Midbrain (tissue), 1 donor: ENCODE measurements at places on chromosomes 3 and 15.

- no peak for DNase-seq
Observed at GRCh38 chr3:13536832-13537231, 12.1 kb upstream of the FBLN2 start.

DNA sequence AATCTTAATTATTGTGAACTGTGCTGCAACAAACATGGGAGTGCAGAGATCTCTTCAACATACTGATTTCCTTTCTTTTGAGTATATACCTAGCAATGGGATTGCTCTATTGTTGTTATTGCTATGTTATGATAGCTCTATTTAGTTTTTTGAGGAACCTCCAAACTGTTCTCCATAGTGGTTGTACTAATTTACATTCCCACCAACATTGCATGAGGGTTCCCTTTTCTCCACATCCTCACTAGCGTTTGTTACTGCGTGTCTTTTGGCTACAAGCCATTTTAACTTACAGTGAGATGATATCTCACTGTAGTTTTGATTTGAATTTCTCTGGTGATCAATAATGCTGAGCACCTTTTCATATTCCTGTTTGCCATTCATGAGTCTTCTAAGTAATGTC, 45.5 kb upstream of the TNFSF10 start:
- no peak for DNase-seq

GRCh38 chr3:101976473-101976872, 127.2 kb downstream of the NFKBIZ start:
- DNase-seq, result no peak

GRCh38 chr3:136731274-136731884, 20.8 kb downstream of the STAG1 start:
- peak; percentile 37 for DNase-seq
